AG09309 (cell line): ENCODE measurements at places on chromosomes 4 and X.
A peak's percentile ranks its signal among the peaks of the same experiment; 100 is the strongest.

- DNase-seq = no peak
These were observed 10.2 kb upstream of the SFRP2 start for GRCh38 chr4:153798901-153799693.

GRCh38 chrX:39195156-39195555, 393.9 kb downstream of the MID1IP1 start:
- DNase-seq = no peak

GRCh38 chr4:121255986-121256750, 92.0 kb upstream of the TNIP3 start:
- peak; percentile 84 for DNase-seq

- no peak for DNase-seq
These were observed 395.9 kb upstream of the EMCN start for GRCh38 chr4:100913685-100914084.

DNA sequence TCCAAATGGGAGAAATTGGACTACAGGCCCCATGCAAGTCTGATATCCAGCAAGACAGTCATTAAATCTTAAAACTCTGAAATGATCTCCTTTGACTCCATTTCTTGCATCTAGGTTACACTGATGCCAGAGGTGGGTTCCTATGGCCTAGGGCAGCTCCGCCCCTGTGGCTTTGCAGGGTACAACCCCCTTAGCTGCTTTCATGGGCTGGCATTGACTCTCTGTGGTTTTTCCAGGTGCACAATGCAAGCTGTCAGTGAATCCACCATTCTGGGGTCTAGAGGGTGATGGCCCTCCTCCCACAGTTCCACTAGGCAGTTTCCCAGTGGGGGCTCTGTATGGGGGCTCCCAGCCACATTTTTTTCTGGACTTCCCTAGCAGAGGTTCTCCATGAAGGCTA, 228.5 kb upstream of the ADAMTS3 start:
- no peak for DNase-seq

- DNase-seq = no peak
These were observed 480.8 kb upstream of the FAT1 start for GRCh38 chr4:187204389-187204918.

DNA sequence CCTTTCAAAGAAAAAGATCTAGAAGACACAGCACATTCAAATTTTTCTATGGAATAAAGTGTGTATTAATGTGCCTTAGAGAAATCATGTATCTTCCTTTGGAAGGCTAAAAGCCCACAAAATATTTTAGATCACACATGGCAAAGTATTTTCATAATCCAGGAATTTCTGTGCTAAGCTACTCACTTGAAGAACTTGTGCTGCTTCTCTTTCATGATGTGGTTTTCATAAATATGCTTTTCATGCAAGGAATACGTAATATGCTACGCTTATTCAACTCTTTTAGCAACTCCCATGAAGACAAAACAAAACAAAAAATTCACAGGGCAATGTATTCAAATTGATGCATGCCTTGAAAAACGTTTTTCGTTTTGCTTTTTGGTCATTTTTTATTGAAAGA, 125.6 kb downstream of the ARHGAP24 start:
- no peak for DNase-seq

- DNase-seq = no peak
These were observed 3.7 kb downstream of the NAA10 start for GRCh38 chrX:153931151-153931550.

GRCh38 chr4:2789351-2789750, 3.5 kb upstream of the SH3BP2 start:
- no peak for DNase-seq
